Stimulated activated CD8-positive, alpha-beta memory T cell treated with anti-CD3 and anti-CD28 coated beads, Interleukin-7, amount 100 ng/mL, for 24 hours (primary cell): ENCODE measurements at places on chromosomes 4 and X.

DNA sequence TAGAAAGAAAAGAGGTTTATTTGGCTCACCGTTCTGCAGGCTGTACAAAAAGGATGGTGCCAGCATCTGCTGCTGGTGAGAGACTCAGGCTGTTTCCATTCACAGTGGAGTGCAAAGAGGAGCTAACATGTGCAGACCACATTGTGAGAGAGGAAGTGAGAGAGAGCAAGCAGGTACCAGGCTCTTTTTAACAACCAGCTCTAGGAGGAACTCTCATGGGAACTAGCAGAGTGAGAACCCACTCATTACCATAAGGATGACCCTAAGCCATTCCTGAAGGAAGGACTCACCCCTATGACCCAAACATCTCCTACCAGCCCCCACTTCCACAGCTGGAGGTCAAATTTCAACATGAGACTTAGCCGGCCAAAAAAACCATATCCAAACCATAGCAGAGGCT lies 158.6 kb upstream of the ADGRL3 start:
- DNase-seq, result no peak

- DNase-seq, result no peak
Observed at GRCh38 chr4:67394879-67395278, 150.4 kb downstream of the CENPC start.

DNA sequence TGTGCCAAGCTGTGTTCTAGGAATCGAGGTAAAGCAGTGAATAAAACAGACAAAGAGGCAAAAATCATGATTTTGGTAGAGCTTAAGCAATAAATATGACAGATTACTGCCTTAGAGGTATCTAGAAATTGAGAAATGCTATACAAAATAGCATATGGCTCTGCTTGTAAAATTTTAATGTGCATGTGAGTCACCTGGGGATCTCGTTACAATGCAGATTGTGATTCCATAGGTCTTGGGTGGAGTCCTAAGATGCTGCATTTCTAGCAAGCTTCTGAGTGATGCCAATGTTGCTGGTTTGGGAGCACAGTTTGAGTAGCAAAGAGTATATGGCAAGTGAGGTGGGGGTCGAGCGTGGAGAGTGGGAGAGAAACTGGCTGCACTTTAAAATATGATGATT lies 697.3 kb upstream of the MAGEB2 start:
- no peak for DNase-seq

- DNase-seq, result no peak
Observed at GRCh38 chr4:121096629-121097028, 24.3 kb upstream of the NDNF start.

DNA sequence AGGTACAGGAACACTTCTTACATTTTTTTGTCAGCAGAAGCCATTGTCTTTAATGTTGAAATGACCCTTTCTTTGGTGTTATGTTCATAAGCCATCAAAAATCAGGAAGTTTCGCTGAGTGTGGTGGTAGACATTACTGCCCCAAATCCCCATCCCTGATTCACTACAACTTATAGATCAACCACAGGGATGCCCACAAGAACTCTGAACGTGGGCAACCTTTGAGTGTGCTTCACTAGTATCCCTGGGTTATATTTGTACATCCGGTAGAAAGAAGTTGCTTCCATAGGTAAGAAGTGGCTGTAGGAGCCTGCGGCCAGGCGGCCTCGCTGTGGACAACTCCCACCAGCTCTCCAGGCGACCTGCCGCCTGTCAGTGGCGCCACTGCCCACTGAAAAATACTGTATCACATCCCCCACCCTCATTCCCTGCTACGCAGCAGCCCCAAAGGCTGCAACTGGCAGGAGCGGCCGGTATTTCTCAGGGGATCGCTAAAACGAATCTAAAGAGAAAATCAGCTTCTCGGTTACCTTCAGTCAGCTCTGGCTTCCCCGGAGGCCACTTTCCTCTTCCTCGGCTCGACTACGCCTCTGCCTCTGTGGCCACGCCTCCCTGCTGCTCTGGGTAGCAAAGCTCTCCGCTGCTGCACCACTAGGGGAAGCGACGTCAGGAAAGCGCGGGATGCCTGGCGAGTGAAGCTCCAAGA lies 13.9 kb upstream of the ETDC start:
- DNase-seq, result peak; percentile 16

DNA sequence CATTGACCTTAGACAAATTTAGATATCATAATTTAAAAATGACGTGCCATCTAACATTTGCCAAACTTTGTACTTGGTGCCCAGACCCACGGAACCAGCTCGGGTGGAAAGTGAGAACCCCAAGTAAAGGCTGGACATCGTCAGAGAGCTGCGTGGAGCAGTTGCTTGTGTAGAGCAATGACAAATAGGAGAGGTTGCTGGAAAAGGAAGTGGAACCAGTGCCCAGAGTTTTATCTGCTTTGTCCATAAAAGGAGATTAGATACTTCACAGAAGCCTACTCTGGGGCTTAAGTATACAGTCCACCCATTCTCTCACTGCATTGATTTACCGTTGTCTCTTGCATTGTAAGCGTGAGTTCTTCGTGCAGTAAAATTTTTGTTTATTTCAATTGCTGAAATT lies 5.4 kb upstream of the TBC1D1 start:
- no peak for DNase-seq

DNA sequence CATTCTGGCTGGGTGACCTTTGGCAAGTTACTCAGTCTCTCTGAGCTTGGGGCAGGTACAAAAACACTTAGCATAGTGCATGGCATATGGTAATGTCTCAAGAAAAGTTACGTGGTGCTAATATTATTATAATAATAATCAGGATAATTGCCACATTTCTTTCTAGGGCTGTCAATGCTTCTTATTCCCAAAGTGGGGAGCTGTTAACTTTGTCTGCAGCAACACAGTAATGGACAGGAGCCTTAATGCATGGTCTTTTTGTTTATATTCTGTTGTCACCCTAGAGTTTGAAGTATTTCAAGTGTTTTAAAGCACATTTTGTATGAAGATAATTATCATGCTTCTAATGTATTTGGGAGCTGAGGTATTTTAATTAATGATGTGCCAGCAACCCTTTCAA lies 121.8 kb downstream of the FHIP1A start:
- no peak for DNase-seq

GRCh38 chr4:13933191-13933590 lies 305.7 kb upstream of the BOD1L1 start:
- DNase-seq, result no peak

DNA sequence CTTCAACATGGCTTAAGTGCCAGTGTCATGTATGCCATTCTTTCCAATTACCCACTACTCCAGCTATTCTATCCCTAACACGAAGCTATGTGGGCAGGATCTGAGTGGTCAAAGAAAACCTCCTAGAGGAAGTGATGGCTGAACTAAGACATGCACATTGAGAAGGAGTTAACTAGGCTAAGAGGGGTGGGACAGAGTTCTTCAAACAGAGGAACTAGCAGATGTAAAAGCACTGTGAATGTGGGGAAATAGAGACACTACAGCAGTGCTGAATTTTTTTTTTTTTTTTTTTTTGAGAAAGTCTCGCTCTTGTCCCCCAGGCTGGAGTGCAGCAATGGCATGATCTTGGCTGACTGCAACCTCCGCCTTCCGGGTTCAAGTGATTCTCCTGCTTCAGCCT lies 6.2 kb downstream of the JCHAIN start:
- DNase-seq, result no peak

DNA sequence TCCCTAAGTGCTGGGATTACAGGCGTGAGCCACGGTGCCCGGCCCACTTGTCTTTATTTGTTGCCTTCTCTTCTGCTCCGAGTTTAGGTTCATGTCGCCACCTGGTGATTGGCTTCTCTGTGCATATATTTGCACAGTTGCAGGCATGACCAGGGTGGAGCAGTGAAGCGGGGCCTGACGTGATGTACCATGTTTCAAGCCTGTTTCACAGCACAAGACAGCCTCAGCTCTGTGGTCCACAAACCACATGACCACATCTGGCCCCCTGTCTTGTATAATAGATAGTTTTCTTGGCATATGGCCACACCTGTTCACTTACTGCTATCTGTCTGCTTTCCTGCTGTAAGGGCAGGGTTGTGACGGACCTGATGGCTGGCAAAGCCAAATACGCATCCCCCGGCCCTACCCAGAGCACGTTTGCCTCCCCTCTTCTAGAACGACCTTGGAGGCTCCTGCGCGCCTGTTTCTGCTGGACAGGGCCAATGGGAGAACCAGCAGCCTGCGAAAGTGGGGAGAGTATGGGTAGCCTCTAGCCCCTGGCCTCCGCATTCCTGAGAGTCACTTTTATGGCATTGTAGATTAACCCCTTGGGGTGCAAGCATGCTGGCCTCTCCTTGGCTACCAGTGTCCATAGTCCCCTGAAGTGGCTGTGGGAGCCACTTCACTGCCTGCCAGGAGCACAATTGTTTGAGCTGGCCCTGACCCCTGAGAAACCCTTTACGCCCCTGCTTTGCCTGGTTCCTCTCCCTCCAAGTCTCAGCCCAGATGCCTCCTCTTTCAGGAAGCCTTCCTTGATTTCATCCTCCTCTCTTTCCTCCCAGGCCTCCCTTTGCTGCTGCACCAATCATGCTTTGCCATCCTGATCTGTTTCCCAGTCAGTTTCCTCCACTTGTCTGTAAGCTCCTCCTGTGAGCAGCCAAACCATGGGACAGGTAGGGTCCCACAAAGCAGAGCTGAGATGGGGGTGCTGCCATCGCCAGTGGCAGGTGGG lies 6.0 kb upstream of the SH3TC1 start:
- no peak for DNase-seq

DNA sequence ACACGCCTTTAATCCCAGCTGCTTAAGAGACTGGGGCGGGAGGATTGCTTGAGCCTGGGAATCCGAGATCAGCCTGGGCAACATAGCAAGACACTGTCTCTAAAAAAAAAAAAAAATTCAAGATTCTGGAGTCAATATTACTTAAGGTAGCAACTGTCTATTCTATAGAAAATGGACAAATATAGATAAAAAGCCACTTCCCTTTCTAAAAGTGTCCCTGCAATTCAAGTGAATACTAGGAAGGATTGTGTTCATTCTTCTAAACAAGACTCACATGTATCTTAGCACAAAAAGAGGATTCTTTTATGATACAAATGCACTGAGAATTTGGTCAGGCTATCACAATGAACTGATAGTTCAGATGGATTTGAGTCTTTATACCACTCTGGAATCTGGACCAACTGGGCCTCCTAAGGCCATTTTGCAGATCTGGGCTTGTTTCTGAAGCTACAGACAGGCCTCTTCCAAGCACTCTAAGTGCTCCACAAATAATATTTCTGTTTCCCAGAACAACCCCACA lies 7.0 kb downstream of the PKD2 start:
- DNase-seq, result no peak

GRCh38 chr4:110514889-110515479 lies 39.0 kb downstream of the ENPEP start:
- DNase-seq, result no peak

DNA sequence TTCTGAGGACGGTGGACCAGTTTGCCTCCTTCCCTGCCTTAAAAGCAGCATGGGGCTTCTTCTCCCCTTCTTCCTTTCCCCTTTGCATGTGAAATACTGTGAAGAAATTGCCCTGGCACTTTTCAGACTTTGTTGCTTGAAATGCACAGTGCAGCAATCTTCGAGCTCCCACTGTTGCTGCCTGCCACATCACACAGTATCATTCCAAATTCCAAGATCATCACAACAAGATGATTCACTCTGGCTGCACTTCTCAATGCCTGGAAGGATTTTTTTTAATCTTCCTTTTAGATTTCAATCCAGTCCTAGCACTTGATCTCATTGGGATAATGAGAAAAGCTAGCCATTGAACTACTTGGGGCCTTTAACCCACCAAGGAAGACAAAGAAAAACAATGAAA lies 255.3 kb downstream of the RAPGEF2 start:
- no peak for DNase-seq

GRCh38 chrX:31271615-31272471 lies 200.0 kb upstream of the FTHL17 start:
- no peak for DNase-seq

DNA sequence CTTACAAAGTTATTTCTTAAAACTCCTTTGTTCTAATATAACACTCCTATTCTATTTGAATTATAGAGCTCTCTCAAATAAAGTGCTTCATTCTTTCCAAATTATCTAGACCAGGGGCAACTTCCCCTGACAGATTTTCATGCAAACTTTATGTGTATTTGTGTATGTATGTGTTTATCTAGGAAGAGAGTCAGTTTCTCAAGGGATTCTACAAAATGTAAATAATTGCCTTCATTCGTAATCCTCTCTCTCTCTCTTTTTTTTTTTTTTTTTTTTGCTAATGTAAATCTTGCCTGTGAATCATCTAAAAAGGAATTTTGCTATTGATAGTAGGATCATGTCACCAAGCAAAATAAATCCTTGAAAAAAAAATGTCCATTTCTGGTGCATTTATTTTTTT lies 38.9 kb upstream of the RBPJ start:
- DNase-seq, result no peak

- no peak for DNase-seq
Observed at GRCh38 chr4:75213480-75213879, 280.6 kb downstream of the PARM1 start.

GRCh38 chrX:124208660-124209059 lies 123.8 kb upstream of the TEX13D start:
- DNase-seq, result no peak

GRCh38 chrX:115036029-115036428 lies 18.6 kb upstream of the IL13RA2 start:
- DNase-seq, result no peak

DNA sequence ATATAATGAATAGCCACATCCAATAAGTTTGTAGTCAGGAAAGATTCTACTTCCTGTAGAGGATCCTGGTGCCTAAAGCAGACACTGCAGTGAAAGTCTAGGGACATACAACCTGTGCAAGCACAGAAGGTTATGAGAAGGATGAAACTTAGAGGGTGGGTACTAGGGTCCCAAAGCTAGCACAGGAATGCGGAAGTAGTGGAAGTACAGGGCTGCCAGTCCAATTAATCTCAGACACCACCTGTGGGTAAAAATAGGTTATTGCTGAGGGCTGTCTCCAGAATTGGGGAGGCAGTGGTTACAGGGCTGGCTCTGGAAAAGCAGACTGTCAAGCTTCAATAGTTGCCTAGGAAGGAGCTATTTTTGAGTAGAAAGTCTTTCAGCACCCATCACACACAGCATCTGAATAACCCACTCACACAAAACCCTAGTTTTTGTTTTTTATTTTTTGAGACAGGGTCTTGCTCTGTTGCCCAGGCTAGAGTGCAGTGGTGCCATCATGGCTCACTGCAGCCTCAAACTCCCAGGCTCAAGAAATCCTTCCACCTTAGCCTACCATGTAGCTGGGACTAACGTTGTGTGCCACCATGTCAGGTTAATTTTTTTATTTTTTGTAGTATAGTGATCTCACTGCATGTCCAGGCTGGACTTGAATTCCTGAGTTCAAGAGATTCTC lies 50.8 kb upstream of the ELF2 start:
- DNase-seq, result no peak

DNA sequence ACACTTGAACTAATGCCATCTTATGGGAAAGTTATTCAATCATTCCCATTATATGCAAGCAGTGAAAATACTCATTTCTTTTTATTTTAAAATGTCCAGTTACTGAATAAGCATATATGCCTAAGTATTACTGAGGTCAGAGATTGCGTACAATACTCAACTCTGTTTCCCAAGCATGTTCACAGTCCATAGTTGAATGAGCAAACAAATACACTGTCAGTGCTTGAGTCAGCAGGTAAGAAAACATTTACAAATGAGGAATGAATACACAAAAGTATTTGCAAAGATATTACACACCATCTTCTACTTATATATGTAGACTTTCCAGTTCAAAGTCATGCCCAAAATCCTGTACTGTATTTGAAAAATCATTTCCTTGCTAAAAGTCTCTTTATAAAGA lies 74.1 kb downstream of the TSPAN5 start:
- no peak for DNase-seq
